ENCODE measurements at places on chromosomes 16 and 17.

GRCh38 chr16:66568355-66568754, 2.1 kb downstream of the CMTM1 start:
- no peak for DNase-seq

DNA sequence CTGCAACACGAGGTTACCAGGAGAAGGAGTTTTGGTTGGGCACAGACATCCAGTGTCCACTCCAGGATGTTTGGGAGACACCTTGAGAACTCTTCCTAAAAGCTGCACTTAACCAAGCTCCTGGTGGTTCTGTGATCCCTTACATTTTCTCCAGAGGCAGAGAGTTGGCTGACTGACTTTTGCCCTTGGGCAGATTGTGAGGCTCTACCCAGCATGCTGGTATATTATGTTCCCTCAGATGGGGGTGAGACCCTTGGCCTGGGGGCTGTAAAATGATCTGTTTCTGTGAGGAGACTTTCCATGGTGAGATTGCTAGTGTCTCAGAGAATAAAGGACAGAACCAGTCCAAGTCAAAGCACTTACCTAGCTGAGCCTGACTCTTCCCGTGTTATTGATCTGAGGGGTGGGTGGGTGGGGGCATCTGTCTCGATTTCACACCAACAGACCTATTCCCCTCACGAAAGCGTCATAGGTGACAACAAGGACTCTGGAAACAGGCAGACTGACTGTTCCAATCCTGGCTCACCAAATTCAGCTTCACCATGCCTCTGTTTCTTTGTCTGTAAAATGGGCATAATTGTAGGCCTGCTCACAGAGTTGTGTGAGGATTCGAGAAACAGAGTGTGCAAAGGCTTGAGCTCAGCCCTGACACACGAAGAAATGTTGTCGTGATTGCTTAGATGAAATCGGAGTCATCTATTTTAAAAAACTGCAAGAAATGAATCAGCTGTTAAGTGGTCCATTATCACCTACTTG, 12.2 kb downstream of the USB1 start:
- no peak for DNase-seq

DNA sequence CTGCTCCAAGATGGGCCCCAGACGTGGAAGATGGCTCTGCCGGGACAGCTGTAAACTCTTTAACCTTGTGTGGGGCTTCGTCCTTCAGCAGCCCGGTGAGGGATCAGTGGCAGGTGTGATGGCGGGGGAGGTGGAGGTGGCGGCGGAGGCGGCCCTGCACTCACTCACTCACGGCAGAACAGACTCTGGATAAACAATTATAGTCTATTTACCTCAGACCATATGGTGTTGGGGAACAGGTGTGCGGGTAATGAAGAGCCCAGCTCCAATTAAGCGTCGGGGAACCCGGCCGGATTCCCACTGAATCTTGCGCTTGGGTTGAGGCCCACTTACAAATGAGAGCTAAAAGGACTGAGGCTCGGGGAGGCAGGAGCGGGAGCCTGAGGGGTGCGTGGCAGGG, 104.3 kb upstream of the SDK2 start:
- DNase-seq, result no peak

DNA sequence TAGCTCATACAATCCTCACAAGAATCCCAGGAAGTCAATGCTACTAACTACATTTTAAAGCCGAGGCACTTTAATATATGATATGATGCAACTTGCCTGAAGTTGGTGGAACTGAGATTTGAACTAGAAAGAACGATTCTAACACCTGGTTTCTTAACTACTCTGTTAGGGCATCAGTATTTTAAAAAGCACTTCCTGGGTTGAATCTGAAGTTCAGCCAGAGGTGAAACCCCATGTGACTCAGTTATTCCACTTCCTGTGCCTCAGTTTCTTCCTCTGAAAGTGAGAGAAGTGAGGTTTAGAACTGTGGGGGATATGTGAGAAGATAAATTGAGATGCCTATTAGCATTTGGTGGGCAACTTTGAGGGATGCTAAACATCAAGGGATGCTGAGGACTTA, 129.4 kb upstream of the ANKFN1 start:
- DNase-seq, result no peak

DNA sequence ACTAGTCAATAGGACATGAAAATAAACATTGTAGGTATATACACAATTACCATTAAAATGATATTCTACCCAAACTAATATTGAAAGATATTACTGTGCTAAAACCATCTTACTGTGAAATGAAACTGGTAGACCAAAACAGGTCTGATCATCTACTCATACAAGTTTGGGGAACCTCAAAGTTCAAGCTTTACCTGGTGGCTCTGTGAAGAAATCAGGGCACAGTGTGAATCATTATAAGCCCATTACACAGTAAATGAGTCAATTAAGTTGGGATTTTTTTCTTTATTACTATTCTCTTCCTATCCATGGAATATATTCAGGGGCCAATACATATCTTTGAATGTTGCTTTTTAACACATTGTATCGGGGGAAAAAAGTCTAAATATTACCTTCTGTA, 57.1 kb downstream of the HELZ start:
- DNase-seq, result no peak

GRCh38 chr17:13283606-13284005, 265.8 kb upstream of the ELAC2 start:
- DNase-seq, result no peak

GRCh38 chr17:48352630-48353029, 77.4 kb downstream of the SKAP1 start:
- no peak for DNase-seq

DNA sequence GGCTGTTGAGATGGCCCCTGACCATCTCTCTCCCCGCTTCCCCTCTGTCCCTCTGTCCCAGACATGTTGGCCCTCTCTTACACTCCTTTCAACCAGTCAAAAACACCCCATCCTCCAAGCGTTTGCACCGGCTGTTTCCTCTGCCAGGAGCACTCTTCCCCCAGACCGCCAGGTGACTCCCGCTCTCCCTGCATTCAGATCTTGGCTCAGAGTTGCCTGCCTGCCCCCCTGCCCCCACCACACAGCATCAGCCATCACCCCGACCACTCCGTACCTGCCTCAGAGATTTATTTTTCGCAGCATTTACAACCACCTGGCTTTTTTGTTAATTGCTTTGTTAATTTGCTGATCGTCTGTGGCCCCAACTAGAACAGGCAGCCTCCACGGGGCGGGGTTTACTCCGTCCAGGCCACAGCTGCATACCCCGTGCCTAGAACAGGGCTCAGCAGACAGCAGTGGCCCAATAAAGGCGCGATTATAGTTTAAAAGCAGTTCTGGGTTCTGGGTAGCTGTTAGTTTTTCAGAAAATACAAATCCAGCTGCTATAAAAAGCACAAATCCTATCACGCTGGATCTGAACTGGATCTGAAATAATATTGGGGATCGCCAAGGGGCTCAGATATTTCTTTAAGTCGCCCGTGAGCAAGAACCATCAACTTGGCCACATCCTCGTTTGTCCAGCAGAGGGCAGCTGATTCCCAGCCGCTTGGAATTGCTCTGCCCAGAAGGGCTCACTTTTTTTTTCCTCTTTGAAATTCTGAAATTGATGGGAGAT, 173.6 kb downstream of the IRF8 start:
- DNase-seq, result peak; percentile 83

- no peak for DNase-seq
Observed at GRCh38 chr16:86680162-86680561, 101.8 kb downstream of the FOXL1 start.

- DNase-seq, result no peak
Observed at GRCh38 chr17:41474863-41475262, 6.1 kb downstream of the KRT35 start.

DNA sequence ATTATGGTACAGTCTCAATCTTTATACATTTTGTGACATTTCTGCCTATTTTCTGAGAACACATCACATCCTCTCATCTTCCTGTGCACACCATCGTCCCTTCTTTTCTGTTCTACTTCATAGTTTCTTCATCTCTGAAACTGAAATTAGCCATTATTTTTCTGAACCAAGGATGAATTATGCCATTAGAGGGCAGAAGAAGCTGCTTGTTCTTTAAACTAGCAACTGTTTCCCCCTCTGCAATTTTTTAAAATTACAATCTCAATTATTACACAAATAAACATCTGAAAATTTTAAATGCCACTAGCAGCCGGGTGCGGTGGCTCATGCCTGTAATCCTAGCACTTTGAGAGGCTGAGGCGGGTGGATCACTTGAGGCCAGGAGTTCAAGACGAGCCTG, 41.3 kb downstream of the RBBP6 start:
- peak; percentile 31 for DNase-seq

DNA sequence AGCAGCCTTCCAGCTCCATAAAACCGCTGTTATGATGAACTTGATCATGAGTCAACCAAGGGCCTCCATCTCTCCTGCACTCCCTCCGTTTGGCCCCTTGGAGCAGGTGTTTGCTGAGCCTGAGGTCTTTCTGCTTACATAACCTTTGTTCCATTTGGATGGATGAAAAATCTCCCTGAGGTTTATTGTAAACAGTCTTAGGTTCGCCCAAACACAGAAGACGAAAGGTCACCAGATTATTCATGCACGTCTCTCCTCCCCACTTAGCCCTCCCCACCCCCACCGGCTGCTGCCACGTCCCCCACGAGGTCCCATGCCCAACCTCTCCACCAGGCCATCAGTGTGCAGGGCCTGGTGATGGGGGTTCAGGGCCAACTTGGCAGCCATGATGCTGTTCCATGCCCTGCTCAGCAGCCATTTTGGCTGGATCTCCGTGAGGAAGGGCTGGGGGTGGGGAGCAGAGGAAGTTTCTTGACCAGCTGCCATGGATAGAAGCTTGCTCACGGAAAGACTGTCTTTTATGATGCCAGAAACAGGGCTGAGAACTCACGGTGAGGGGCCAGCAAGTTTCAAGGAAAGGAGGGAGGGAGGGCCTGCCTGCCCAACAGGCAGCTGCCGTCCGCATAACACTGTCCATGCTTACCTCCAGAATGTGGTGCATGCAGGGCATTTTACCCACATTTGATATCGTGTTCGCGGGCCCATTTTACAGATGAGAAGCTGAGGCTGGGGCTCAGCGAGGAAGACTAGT, 47.8 kb upstream of the FOXF1 start:
- DNase-seq, result no peak

GRCh38 chr17:13222975-13223374, 205.1 kb upstream of the ELAC2 start:
- no peak for DNase-seq
